ENCODE measurements at places on chromosomes 16 and 17.
A peak's percentile ranks its signal among the peaks of the same experiment; 100 is the strongest.

DNA sequence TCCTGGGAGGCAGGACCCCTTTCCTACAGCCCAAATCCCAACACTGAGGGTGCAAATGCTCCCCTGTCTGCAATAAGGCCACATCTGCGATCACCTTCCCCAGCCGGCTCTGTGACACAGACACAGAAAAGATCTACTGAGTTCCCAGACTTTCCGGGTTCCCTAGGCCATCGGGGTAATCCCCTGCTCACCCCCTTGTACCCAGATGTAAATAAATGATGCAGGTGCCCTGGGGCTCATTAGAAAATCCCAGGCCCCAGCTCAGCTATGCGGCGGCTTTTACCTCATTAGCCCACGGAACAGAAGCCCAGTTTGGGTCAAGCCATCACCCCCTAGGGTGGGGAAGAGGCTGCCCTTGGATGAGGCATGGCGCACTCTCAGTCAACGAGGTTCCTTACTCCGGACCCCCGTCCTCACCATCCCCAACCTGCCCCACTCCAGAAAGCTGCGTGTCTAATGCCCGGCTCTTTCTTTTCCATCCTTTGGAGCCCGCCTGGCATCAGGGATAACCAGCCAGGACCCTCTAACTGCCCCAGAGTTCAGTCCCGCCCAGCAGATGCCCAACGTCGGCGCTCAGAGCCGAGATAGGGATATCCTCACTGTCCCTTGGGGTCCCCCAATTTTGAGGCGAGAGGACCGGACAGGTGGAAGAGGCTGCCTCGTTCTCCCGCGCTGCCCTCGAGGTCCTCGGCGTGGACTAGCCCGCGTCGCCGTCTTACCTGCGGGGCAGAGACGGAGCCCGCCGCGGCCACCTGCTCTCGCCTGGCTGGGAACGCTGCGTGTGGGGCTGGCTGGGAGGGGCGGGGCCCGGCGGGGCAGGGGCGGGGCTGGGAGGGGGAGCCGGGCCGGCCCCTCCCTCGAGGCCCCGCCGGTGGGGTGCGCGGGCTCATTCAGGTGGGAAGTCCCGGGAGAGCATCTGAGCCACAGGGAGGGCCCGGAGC is at the start of gene ZNF385C:
Gene ZNF385C (minus strand): TSS at position 783 of the 941 bp plus-strand sequence. CDS start 35,417 bp downstream, outside the sequence.
- DNase-seq: no peak

DNA sequence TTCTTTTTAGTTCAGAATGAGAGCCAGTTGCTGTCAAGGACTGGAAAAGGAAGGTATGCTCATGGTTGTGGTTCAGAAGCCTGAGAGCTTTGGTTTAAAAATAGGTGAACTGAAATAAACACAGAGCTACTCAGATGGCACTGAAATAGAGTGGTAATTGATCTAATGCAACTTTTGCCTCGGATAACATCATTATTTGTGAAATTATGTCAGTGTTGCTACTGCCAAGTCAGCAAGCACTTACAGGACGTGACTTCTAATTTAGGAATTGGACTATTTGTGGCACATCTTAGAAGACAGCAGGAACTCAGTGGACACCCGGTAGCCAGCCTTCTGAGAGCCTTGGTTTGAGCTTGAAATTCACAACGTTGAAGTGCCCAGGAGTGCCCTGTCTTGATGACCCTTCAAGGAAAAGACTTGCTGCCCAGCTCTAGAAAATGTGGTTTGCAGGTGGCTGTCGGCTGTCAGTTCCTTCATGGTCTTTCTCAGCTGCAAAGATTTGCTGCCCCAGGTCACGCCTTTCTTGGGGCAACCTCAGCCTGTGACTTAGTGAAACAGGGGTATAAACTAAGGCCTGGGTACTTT is 42.0 kb upstream of the XYLT1 start:
- no peak for DNase-seq

GRCh38 chr17:6449307-6449706 is 5.1 kb downstream of the PIMREG start:
- no peak for DNase-seq

DNA sequence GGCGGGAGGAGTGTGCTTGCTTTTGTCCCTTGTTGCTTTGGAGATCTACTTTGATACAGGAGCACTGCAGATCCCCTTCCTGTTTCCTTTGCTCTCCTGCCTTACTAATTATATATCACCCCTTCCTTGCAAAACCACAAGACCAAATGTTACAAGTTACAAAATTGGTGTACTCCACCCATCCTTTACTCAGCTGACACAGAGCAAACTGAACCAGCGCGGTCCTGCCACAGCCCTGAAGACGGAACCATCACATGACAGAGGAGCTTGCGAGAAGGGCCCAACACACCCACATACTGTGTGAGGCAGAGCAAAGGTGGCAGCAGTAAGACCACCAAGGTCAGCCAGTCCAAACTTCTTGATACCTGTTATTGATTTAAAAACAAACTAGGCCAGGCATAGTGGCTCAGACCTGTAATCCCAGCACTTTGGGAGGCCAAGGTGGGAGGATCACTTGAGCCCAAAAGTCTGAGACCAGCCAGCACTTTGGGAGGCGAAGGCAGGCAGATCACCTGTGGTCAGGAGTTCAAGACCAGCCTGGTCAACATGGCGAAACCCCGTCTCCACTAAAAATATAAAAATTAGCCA is 33.2 kb downstream of the CYTH1 start:
- DNase-seq: peak; percentile 53

GRCh38 chr16:4745274-4745569 is 10.9 kb downstream of the DNAAF8 start:
- no peak for DNase-seq

GRCh38 chr16:78664811-78665772 is 565.6 kb downstream of the WWOX start:
- no peak for DNase-seq

GRCh38 chr16:75745823-75746222 is 19.5 kb upstream of the CPHXL start:
- no peak for DNase-seq

GRCh38 chr17:39622380-39623006 is 4.3 kb upstream of the PPP1R1B start:
- DNase-seq: no peak

DNA sequence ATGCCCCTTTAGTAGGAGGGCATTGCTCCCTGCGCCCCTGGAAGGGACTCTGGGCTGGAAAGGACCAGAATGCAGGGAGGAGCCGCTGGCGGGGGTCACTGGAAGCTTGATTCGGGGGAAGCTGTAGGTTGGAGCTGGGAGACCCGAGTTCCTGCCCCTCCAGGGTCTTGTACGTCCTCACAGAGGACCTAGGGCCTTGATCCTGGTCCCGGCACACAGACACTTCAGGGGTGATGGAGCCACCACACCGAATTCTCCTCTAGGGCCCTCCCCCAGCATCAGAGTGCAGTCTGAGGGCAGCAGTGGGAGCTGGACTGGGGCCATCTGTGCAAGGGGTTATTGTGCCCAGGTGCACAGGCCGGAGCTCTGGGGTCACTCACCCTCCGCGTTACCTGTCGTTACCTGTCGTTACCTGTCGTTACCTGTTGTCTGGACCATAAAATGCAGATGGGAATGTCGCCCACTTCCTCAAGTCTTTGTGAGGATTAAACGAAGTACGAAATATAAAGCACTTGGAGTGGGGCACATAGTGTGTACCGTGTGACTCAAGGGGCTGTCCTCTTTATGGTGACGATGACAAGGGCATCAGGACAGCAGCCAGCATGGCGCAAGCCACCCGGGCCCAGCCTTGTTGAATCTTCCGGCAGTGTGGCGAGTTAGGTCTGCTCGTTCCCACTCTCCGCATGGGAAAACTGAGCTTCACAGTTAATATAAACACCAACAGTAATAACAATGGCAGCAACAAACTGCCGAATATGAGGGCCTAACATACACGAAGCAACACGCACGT is 48.6 kb downstream of the CMIP start:
- no peak for DNase-seq

DNA sequence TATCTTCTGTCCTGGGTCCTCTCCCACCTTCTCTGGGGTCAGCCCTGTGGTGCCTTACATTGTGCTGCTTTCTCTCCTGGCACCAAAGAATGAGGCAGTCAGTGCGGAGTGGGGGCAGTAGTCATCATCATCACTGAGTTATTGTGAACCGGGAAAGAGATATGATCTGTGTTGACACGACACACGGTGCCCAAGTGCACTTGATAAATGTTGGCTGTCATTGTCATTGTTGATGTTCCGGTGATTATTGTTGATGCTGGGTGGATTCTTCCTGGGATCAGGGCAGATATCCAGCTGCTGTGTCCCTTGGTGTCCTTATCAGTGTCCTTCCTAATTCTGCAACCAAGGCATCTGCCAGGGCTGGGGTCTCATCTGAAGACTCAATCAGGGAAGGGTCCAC is 121.7 kb downstream of the ABCC6 start:
- no peak for DNase-seq

GRCh38 chr17:48997827-48998586 is 822 bp downstream of the IGF2BP1 start:
- DNase-seq: no peak

DNA sequence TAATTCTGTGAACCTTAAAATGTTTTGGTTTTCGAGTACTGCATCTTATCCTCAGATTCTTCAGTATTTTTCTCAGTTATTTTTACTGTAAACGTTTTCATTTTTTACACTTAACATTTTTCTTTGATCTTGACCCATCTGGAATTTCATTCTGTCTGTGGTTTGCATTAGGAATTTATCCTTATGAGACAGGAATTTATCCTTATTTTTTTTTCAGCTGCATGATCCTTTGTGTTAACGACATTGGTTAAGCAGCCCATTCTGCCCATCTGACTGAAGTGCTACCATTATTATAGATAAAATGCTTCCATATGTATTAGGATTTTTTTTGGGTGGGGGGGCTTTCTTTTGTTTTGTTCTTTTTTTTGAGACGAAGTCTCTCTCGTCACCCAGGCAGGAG is 41.0 kb downstream of the SNX29 start:
- DNase-seq: no peak

DNA sequence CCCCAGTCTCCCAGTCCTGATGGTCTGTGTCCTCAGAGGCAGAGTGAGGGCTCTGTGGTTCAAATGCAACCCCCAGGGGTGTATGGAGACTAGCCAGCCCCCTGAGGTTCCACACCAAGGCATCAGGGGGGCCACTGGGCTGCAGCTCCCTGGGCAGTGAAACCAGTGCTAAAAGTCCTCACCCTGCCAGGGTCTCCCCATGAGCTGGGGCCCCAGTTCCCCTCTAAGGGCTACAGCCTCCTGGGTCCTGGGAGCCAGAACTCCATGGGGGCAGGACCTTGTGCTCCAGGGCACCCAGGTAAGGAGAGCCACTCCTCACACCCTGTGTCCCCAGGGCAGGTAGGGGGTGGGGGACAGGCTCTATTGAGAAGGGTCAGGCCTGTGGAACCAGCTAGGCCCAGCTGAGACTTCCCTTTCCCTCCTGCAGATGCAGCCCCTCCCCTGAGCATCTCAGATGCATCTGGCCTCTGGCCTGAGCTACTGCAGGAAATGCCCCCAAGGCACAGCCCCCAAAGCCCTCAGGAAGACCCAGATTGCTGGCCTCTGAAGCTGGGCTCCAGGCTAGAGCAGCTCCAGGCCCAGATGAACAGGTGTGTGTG is 6.4 kb upstream of the DCAF7 start:
- no peak for DNase-seq

GRCh38 chr16:6018848-6019489 is 921.4 kb upstream of the EEF2KMT start:
- no peak for DNase-seq

- DNase-seq: no peak
Measured at GRCh38 chr16:28534542-28535373, 4.0 kb downstream of the NUPR1 start.

GRCh38 chr16:88458039-88458772 is 5.1 kb downstream of the ZFPM1 start:
- DNase-seq: no peak

- DNase-seq: peak; percentile 43
Measured at GRCh38 chr17:50866950-50867362, 802 bp upstream of the TOB1 start.

DNA sequence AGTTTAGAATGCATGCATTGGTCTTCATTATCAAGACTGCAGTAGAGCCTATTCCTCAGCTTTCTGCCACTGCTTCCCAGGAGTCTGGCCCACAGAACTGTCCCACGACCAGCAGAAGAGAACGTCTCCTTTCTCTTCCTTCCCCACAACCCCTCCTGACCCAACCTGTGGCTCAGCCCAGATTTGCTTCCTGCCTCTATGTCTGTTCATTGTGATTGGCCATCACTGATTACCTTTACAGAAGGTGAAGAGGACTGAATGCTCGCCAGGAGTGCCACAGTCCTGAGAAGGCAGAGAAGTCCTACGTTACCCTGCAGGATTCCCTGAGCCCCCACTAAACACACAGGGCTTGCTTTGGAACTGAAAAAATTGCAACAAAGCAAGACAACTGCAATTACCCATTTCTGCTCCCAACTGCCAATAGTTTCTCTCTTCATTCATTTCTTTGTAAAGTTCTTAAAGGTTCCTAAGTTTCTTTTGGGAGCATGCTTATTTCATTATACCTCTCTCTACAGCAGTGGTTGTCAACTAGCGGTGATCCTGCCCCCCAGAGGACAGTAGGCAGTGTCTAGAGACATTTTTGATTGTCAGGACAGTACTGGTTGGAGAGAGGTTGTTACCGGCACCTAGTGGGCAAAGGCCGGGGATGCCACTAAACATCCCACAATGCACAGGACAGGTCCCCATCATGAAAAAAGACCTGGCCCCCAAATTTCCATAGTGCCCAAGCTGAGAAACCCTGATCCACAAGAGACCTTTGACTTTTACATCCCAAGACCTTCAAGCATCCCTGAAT is 4.5 kb upstream of the NAT9 start:
- no peak for DNase-seq

- no peak for DNase-seq
Measured at GRCh38 chr16:60478810-60479209, 1557.4 kb downstream of the CDH8 start.

GRCh38 chr17:33924104-33924503 is 331.0 kb upstream of the CCL2 start:
- no peak for DNase-seq

- DNase-seq: no peak
Measured at GRCh38 chr16:72785886-72786285, 262.0 kb downstream of the ZFHX3 start.

DNA sequence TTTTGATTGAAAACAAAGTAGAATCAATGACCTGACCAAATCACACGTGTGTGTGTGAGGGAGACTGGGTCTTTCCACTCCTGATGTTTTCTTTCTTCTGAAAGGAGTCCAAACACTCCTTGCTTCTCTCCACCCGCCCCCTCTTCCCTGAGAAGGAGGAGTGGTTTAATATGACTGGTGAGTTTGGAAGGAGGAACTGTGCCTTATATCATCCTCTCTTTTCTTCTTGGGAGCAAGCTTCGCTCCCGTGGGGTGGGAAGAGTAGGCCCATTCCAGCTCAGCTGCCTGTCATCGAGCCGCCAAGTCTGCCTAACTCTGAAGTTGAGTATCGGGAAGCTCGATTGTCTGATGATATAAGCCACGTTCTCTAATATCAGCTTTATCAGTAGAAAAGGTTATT is 96.5 kb downstream of the YPEL2 start:
- DNase-seq: no peak

DNA sequence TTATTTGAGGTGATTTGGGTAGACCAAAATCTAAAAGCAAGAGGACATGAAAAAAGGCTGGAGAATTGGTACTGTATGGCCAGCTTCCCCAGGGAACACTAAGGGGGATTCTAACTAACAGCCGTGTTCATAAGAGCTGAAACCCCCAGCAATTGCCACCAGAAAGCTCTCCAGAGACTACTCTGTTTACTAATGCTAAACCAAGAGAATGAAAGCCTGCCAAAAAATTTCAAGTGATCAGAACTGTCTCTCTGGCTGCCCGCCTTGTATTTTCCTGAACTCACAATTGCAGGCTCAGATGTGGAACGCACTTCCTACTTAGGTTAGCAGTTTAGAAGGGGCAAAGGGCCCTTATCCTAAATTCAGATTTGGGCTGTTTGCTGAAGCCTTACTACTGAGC is 24.1 kb downstream of the MYH10 start:
- DNase-seq: no peak

Measured in stimulated activated CD4-positive, alpha-beta T cell treated with anti-CD3 and anti-CD28 coated beads, Interleukin-12 subunit alpha, Interleukin-12 subunit beta, amount 100 ng/mL, for 24 hours (primary cell).